ENCODE measurements at places on chromosomes 3 and 15.
A peak's percentile ranks its signal among the peaks of the same experiment; 100 is the strongest.

DNA sequence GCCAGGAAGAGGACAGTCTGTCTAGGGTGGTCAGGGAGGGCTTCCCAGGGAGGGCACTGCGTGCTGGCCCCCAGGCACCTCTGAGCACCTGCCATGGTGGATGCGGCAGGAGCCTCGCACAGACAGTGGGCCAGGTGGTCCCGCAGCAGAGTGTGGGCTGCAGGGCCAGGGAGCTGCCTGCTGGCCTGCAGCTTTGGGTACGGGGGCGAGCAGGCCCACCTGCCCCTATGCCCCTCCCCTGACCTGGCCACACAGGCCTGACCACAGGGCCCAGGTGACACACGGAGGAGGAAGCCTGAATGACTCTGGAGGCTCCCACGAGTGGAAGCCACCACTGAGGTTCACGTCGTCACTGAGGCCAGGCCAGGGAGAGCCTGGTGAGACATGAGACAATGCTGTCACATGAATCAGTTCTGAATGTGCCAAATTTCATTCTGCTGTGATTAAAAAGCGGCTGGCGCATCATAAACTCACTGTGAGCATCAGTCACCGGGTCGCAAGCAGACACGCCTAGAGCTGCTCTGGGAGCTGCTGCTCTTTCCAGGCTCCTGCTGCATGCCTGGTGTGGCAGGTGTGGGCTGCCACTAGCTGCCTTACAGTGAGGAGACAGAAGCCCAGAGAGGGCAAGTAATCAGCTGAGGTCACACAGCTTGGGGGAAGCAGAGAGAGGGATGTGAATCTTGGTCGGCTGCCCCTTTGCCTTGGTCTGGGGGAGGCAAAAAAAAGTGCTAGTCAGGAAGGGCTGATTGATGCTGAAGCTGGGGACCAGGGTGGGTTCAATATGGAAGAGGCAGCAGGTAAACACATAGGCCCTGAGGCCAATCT, 39.5 kb upstream of the IQSEC1 start:
- DNase-seq = no peak

GRCh38 chr3:177330779-177331178, 133.5 kb upstream of the TBL1XR1 start:
- no peak for DNase-seq

DNA sequence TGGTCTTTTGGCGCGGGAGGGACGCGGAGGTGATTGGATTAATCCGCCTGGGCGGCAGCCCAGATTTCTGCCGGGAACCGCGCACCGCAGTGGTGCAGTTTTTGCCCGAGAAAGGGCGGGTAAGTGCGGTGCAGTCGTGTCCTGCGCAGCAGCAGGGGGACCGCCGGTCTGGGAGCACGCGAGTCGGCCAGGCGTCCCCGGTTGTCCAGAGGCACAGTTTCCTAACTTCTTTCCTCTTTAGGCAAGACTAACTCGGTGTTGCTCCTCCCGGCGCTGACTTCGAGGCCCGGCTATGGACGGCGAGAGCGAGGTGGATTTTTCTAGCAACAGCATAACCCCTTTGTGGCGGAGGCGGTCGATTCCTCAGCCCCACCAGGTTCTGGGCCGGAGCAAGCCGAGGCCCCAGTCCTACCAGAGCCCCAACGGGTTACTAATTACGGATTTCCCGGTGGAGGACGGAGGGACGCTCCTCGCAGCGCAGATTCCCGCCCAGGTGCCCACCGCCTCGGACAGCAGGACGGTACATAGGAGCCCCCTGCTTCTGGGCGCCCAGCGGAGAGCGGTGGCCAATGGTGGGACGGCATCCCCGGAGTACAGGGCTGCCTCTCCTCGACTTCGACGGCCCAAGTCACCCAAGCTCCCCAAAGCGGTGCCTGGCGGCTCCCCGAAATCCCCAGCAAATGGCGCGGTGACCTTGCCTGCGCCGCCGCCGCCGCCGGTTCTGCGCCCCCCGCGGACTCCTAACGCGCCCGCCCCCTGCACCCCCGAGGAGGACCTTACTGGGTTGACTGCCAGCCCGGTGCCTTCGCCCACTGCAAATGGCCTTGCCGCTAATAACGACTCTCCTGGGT, 736 bp downstream of the ARHGEF26 start:
- peak; percentile 29 for DNase-seq

GRCh38 chr15:65969865-65970816, 100.8 kb downstream of the RAB11A start:
- no peak for DNase-seq

GRCh38 chr3:11144996-11145395, 9.3 kb upstream of the HRH1 start:
- no peak for DNase-seq

GRCh38 chr3:57917601-57918000, 90.6 kb upstream of the FLNB start:
- peak; percentile 11 for DNase-seq

DNA sequence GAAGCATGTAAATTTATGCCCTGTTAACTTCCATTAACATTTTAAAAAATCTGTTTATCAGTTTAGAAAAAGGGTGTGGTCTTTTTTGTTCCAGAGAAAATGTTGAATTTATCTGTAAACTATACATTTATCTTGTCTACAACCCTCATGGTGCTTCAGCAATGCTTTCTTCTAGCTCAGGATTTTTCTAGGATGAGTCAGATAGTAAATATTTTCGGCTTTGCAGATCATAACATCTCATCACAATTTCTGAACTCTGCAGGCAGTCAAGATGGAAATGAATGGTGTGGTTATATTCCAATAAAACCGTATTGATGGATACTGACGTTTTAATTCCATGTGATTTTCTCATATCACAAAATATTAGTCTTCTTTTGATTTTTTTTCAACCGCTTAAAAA, 70.5 kb upstream of the FOXB1 start:
- no peak for DNase-seq

Data from fibroblast of lung (primary cell).